ENCODE measurements at places on chromosomes 12 and 14. TPM values are rescaled to one million over a fixed set of nuclear protein-coding genes. Genes with fewer than 3 reads are reported as not detected.

Gene SERPINA6
- total RNA-seq, result not detected

Gene RFX4
- total RNA-seq, result not detected

Gene MIP
- total RNA-seq, result not detected

Gene TRIM9
- total RNA-seq, result 0.44 TPM

Gene KLHDC1
- 1.3 TPM for total RNA-seq

Gene C12orf56
- 2.8 TPM for total RNA-seq

Gene RPL10L
- not detected for total RNA-seq

Gene LRP1
- 9.0 TPM for total RNA-seq

DNA sequence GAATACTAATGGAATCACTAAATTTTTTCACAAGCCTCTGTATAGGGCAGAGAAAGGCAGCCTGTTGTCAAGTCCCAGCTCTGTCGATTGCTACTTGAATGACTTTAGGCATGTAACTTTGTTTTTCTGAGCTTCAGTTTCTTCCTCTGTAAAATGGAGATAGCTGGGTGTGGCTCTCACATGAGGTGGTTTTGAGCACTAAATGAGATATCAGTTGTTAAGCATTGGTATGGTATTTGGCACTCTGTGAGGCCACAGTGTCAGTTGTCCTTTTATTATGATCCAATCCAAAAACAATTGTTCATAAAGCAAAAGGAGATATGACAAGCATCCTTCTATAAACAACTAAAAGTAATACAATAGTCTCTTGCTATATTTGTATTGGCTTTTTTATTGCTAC, 120.6 kb downstream of the DUSP6 start:
- no peak for DNase-seq

- no peak for DNase-seq
These were observed 24.7 kb downstream of the NCKAP1L start for GRCh38 chr12:54522243-54522642.

GRCh38 chr14:88613552-88614010, 50.7 kb downstream of the ZC3H14 start:
- no peak for DNase-seq

DNA sequence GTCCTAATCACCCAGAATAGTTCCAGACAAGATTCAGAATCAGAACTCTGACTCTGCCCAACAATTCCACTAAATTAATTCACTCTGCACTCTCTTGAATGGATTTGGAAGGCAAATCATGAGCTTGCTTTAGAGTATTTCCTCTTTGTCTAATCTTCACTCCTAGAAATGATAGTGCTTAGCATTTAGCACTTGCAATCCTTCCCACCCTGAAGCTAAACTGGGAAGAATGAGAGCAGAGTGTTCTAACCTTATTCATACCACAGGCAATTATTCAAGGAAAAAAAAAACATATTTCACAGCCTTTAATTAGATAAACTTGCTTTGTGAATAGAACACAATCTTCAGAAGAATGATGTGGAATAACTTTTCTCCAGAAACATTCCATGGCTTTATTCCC, 264.6 kb downstream of the PAWR start:
- no peak for DNase-seq

- DNase-seq, result no peak
These were observed 13.3 kb upstream of the LRP1-AS start for GRCh38 chr12:57160741-57161140.

DNA sequence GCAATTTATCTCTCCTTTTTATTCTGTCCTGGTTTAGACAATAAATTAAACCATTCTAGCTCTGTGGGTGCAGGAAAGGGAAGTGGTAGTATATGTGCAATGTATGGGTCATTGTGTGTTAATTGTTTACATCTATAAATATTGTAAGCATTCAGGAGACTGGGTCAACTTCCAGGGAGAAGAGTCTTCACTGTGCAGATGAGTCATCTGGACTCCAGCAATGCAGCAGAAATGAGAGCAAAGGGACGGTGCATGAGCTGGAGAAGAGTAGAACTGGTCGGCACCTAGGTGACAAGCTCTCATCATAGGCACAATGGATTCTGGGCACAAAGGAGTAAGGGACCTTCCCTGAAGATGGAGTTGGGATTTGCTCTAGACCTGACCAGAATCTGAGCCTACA, 211.1 kb upstream of the DAAM1 start:
- no peak for DNase-seq

DNA sequence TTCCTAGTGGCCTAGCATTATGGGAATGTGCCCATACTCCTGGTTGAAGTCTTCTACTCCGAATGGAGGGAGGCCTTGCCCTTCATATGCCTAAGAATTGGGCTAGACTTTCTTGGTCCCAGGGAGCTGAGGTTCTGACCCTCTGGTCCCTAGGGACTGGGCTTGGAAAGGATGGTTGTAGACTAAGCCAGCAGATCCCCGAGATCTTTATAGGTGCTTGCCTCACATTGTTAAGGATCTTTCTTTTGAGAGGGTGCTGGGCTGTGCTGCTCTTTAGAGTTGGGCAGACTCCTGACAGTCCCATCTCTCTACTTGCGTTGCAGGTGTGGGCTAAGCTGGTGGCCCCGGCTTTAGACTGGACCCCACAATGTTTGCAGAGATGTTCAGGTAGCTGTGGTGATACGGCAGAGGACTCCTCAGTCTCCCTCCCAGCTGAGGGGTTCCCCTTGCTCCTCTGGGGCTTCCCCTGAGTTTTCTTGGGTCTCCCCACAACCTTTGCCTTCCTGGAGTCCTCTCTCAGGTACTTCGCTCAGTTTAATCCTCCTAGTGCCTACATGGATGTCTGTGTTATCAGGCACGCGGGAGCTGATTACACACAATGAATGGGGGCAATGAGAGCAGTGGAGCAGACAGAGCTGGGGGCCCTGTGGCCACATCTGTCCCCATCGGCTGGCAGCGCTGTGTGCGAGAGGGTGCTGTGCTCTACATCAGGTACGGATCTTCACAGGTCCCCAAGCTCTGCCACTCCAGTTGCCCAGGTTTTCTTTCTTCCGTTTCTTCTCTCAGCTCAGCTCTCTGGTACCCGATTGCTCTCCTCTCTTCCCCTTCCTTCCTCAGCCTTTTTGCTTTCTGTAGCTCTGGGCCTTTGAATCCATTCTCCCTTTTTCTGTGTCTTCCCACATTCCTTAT, 1.3 kb downstream of the MBD6 start:
- DNase-seq, result no peak

GRCh38 chr12:88035907-88036289, 6.7 kb upstream of the C12orf50 start:
- no peak for DNase-seq

DNA sequence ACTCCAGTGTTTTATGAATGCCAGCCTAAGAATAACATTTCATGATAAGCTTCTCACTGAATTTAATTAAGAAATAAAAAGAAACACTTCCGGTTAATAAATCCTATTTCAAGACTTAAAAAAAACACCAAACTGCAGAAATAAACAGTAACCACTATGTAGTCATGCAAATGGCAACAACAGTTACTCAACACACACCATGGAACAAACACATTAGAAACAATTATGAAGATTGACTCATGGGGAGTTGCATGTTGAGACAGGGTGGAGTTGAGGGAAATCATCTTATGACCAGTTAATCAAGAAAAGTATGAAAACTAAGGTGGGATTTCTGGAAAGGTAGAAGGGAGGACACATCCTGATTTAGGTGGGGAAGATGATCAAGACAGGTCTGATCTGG, 52.7 kb downstream of the PLBD1 start:
- no peak for DNase-seq

- DNase-seq, result no peak
These were observed 221.4 kb downstream of the MED13L start for GRCh38 chr12:116055895-116056607.

- DNase-seq, result no peak
These were observed 386.0 kb downstream of the BCAT1 start for GRCh38 chr12:24562771-24563431.

DNA sequence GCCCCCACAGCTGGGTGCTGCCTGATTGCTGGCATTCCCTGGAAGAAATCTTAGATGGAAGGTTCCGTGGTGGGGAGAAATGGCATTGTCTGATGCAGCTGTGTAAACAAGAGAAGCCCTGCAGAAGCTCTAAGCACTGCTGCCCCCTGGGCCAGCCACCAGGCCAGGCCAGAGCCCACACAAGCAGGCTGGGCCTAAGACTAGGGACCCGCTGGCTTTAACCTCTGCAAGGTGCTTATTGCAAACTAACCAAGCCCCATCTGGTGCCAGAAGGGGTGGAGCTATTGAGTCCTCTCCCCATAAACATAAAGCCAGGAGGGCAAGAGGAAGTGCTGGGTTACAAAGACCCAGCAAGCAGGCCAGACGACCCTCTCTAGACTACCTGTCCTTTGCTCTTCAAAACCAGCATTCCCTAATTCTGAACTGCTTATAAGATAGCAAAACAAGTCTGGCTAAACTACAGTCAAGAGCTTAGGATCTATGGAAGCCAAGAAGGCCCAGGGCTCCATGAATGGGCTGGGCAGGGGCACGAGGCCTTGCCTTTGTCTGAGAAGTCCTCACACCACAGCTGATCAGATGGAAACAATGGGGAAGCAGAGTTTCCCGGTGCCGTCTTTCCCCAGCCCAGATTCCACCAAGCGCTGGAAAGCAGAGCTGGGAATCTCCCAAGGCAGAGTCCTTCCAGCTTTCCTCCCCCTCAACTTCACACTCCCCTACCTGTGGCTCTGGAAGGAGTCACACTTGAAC, 28.8 kb downstream of the P2RX4 start:
- no peak for DNase-seq

DNA sequence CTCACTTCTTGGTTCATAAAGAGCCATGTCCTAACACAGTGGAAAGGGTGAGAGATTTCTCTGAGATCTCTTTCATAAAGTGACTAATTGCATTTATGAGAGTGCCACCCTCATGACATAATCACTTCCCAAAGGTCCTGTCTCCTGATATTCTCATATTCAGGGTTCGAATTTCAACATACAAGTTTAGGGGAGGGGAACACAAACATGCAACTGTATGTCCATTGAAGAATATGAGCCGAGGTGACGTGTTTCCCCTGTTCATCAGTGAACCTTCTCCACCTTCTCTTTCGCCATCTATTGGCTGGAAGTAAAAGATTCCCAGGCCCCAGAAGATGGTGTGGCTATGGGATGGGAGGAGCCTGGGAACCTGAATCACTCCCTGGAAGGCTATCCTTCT, 354.2 kb upstream of the ATP2B1 start:
- DNase-seq, result no peak

GRCh38 chr12:48903982-48904411, 21.3 kb downstream of the FKBP11 start:
- DNase-seq, result no peak

DNA sequence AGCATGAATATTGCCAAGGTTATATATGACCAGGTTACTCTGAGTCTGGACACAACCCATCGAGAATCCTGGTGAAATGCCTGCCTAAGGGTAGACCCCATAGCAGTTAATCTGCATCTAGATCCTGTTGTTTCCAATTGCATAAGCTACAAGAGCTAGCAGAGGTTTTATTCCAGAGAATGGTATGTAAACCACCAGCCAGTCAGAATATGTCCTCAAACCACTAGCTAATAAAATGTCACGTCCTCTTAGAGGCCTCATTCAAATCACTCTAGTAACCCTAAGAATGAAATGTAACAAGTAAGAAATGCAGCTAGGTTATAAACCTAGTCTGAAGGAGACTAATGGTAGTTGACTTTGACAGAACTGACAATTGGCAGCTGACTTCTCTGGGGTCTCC, 9.0 kb upstream of the YLPM1 start:
- no peak for DNase-seq

- DNase-seq, result peak; percentile 97
These were observed 103.6 kb downstream of the SSPN start for GRCh38 chr12:26298785-26299621.

DNA sequence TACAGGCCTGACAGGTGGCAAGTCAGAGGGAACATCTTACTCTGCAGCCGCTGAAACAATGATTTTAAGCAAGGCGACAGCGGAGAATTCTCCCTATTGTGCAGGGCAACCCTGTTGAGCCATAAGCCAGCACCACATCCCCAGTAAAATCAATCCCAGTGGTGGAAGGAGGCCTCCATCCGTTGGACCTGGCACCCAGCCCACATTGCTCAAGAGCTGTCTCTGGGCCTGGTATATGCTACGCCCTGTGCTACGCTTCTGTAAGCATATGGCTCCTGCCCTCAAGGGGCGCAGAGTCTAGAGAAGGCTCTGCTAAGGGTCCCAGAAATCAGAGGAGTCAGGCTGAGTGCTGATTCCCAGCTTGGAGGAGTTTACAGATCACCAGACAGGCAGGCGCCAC, 265.5 kb downstream of the CACNA1C start:
- DNase-seq, result no peak

- no peak for DNase-seq
These were observed 285.5 kb upstream of the SFSWAP start for GRCh38 chr12:131425112-131426075.

- DNase-seq, result no peak
These were observed 34.3 kb upstream of the DCN start for GRCh38 chr12:91216871-91217270.

DNA sequence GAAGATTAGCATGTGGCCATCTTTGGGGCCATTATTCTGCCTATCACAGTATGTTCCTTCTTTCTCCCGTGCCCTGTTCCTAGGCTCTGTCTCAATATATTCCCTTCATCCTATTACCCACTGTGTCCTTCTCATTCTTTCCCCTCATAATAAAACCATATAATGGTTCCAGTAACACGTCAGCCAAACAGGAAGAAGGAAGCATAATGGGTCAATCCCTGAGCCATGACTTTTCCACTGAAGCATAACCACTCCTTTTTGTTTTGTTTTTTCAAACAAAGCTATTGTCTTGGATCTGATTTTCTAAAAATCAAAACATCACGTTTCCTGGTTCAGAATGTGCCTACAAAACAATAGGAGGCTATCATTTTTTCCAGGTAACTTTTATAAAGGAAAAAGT, 21.3 kb upstream of the RHOJ start:
- no peak for DNase-seq
